ENCODE measurements at places on chromosomes 12 and 14. TPM values are rescaled to one million over a fixed set of nuclear protein-coding genes. Genes with fewer than 3 reads are reported as not detected.
A peak's percentile ranks its signal among the peaks of the same experiment; 100 is the strongest.

DNA sequence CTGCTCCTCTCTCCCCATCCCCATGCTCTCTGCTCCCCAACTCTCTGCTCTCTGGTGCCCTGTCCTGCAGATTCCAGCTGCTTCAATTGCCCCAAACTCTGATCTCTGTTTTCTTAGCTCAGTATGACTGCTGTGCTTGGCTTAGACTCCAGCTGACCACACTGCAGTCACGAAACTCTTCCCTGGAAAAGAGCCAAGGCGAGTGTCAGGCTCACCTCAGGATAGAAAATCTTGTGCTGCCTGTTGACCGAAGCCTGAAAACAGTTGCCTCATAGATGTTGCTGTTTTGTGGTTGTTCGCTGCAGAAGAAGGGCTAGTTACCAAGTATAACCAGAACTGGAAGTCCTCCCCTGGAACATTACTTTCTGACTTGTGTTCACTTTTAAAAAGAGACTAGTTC lies 6.7 kb upstream of the STON2 start:
- no peaks in the 10 kb centered on the region for H3K36me3 ChIP-seq
- peaks cover 45% of the 10 kb centered on the region for H3K4me1 ChIP-seq
- peak overlapping the region; percentile 84 for H3K27ac ChIP-seq
- H3K27me3 ChIP-seq, result no peaks in the 10 kb centered on the region
- H3K4me3 ChIP-seq, result no peak overlapping the region

GRCh38 chr12:68400226-68400829 lies 68.2 kb upstream of the MDM1 start:
- H3K4me1 ChIP-seq, result peaks cover 13% of the 10 kb centered on the region
- no peak overlapping the region for H3K4me3 ChIP-seq
- H3K36me3 ChIP-seq, result no peaks in the 10 kb centered on the region
- no peaks in the 10 kb centered on the region for H3K27me3 ChIP-seq
- DNase-seq, result no peak
- H3K27ac ChIP-seq, result no peak overlapping the region

DNA sequence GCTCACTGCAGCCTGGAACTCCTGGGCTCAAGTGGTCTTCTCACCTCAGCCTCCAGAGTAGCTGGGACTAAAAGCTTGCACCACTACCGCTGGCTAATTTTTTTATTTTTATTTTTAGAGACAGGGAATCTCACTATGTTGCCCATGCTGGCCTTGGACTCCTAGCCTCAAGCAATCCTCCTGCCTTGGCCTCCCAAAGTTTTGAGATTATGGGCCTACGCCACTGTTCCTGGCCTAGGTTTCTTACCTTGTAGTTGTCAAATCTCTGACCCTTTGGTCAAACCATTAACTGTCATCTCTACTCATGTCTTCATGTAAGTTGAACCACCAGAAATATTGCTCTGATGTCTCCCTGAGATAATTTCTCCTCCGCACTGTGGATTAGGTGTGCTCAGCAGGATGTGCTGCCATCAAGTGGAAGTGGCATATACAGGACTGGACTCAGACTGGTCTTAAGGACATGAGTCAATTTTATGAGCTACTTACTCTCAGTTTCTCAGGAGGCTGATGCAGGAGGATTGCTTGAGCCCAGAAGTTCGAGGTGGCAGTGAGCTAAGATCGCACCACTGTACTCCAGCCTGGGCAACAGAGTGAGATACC lies 28.5 kb downstream of the ACTR6 start:
- H3K4me1 ChIP-seq, result no peaks in the 10 kb centered on the region
- H3K27ac ChIP-seq, result no peak overlapping the region
- no peak overlapping the region for H3K4me3 ChIP-seq
- H3K36me3 ChIP-seq, result peaks cover 12% of the 10 kb centered on the region
- no peaks in the 10 kb centered on the region for H3K27me3 ChIP-seq

GRCh38 chr12:82952946-82953345 lies 266.2 kb downstream of the TMTC2 start:
- no peak for DNase-seq
- H3K4me1 ChIP-seq, result no peaks in the 10 kb centered on the region
- no peak overlapping the region for H3K4me3 ChIP-seq
- no peaks in the 10 kb centered on the region for H3K36me3 ChIP-seq

LIN7A gene
- total RNA-seq, result 1.4 TPM

CPNE6 gene
- not detected for total RNA-seq

DNA sequence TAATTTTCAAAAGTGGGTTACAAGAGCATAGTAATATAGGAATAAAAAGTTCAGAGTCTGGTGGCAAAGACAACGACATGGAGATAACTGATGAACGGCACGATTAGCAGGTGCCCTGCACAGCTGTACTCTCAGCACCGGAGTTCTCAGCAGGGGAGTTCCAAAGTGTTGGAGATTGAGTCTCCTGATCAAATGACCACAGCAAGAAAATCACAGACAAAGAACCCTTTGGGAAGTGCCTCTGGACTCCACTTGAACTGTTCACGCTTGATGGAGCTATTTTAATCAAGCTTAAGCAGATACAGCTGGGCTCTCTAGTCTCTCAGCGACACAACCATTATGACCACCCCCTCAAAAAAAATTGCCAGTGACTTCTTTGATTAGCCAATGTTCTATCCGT lies 153.1 kb downstream of the ALG10B start:
- no peak overlapping the region for H3K27ac ChIP-seq
- DNase-seq, result no peak
- no peaks in the 10 kb centered on the region for H3K36me3 ChIP-seq
- no peak overlapping the region for H3K4me3 ChIP-seq
- no peaks in the 10 kb centered on the region for H3K27me3 ChIP-seq
- H3K4me1 ChIP-seq, result no peaks in the 10 kb centered on the region

GYS2 gene
- total RNA-seq, result not detected

All from gastrocnemius medialis (tissue), 4 donors.